ENCODE measurements at places on chromosomes 11 and 22.
A peak's percentile ranks its signal among the peaks of the same experiment; 100 is the strongest.

DNA sequence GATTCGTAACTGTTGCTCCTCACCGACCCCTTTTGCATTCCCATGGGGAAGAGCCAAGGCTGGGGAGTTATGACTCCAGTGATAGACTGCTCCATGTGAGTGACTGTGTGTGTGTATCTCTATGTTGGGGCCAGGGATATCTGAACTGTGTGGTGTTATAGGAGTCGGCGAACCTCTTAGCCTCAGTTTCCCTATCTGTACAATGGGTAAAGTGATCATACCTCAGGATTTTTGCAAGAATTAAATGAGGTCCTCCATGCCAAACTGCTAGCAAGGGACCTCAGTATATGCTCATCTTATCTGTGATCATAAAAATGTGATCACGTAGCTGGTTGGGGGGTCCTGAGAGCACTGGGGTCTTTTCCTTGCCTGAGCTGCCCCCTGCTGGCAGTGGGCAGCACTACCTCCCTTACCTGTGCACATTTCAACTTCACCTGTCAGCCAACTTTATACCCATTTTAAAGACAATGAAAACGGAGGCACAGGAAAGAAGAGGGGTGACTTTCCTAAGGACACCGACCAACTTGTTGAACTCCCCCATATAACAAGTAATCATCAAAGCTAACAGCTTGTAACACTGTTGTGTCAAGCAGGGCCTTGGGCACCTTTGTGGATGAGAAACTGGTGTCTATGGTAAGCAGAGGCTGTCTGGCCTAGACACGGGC lies 1.4 kb upstream of the DPP3 start:
- DNase-seq: no peak

GRCh38 chr11:95499516-95500135 lies 268.6 kb upstream of the SESN3 start:
- DNase-seq: no peak

GRCh38 chr11:64357904-64358535 lies 942 bp upstream of the RPS6KA4 start:
- no peak for DNase-seq

DNA sequence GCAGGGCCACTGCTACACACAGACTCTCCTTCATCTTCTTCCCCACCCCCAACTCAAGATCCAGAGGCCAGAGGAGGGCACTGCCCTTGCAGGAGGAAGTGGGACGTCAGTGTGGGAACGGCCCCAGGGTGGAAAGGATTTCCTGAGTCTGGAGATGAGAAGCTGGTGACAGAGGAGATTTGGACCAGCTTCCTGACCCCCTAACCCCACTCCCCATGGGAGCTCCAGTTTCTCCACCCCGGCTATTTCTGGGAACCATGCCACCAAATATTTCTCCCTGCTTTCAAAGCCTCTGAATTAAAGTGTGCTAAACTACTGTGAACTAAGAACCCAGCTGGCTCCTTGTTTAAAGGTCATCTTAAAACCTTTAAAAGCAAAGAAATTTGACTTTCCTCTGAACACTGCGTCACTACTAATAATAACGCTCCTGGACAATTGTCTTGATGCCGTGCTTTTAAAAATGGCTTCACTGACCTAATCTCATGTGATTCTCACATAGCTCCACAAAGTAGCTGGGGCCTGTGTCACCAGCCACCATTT lies 46.6 kb downstream of the CWC15 start:
- no peak for DNase-seq

DNA sequence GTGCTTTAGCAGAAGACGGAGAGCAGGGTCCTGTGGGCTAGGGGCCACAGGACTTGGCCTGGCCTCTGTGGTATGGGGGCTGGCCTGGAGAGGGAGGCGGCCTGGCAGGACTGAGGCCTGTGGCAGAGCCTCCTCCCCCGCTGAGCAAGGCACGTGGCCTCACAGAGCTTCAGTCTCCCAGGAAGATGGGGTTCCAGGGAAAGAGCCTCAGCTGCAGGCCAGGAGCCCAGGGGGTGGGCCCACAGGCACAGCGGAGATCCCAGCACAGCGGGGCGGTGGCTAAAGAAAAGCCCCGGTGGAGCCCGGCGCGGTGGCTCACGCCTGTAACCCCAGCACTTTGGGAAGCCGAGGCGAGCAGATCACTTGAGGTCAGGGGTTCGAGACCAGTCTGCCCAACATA lies 2.2 kb downstream of the MAPK12 start:
- no peak for DNase-seq

DNA sequence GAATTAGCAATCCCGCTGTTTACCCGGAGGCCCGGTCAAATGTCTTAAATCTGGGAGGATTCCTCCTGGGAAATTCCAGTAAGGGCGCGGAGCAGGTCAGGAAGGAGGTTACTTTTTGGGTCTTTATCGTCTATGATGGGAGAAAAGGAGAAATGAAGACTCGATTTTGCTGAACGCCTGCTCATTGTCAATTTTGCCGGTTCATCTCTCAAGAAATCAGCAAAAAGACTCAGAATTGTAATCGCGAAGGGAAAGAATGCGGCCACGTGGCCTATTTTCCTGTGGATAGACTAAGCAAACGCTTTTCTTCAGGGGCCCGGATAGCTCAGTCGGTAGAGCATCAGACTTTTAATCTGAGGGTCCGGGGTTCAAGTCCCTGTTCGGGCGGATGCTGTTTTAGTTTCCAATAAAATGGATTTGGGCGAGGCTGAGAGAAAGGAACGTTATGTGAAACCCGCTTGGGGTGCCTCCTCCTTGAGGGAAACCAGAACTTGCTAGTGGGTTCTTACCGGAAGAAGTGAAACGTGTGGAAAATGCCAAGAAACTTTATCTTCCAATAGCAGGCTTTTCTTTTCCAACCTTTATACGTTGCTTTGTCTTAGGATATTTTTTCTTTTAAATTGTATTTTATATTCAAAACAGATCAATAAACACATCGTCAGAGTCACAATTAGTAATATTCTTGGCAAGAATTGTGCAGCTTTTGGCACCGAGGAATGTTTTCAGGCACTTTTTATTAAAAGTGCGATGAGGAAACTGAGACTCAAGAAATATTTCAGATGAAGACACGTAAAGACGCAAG lies 45.0 kb downstream of the OR4D9 start:
- no peak for DNase-seq

GRCh38 chr22:38757464-38757757 lies 1.6 kb upstream of the SUN2 start:
- no peak for DNase-seq

- DNase-seq: no peak
Observed at GRCh38 chr11:17347676-17348075, 3.9 kb upstream of the NCR3LG1 start.

- DNase-seq: no peak
Observed at GRCh38 chr11:2898366-2899079, 12.9 kb upstream of the CDKN1C start.

- no peak for DNase-seq
Observed at GRCh38 chr11:57205041-57205641, 23.4 kb downstream of the LRRC55 start.

DNA sequence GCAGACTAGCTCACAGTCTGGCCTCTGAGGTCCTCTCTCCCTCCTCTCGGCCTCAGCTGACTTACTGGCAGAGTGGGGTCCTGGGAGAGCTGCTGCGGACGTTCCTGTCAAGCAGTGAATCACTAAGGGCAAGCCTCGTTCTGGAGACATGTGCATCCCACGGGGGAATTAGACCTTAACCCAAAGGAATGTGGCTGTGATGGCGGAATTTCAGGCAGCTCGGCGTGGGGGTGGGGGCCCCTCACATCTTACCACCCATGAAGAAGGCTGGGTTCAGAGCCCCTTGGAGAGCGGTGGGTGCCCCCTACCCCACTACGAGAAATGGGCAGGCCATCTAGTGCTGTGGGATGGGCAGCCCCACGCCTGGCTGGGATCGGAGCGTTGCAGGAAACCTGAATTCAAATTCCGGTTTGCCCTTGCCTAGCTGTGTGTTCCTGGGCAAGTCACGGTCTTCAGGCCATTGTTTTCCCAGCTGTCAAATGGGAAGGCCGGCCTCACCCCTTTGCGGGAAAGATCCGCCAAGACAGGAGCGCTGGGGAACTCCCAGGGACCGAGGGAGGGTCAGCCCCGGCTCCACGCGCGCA lies 554 bp downstream of the LRRC32 start:
- no peak for DNase-seq

- no peak for DNase-seq
Observed at GRCh38 chr11:119277660-119278059, 39.3 kb downstream of the MCAM start.

- DNase-seq: peak; percentile 55
Observed at GRCh38 chr22:24325105-24325757, 54.6 kb downstream of the SPECC1L start.

- DNase-seq: no peak
Observed at GRCh38 chr11:69249311-69250185, 44.4 kb upstream of the MYEOV start.

DNA sequence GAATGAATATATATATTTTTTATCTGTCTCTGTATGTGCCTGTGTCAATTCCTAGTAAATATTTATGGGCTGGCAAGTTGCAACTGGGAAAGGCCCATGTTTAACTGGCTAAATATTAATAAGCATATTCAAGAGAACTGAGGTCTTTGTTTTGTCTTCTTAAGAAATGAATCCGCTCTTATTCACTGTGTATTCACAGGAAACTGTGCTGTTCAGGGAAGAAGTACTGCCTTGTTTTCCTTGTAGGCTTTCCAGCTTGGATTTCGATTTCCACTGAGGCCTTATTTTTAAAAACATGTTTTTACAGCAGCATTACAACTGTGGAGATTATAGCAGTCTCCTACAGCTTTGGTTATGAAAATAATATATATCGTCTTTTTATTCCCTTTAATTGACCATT lies 64.7 kb downstream of the LDLRAD3 start:
- no peak for DNase-seq

GRCh38 chr11:65539744-65540289 lies 14.9 kb downstream of the SCYL1 start:
- DNase-seq: no peak

DNA sequence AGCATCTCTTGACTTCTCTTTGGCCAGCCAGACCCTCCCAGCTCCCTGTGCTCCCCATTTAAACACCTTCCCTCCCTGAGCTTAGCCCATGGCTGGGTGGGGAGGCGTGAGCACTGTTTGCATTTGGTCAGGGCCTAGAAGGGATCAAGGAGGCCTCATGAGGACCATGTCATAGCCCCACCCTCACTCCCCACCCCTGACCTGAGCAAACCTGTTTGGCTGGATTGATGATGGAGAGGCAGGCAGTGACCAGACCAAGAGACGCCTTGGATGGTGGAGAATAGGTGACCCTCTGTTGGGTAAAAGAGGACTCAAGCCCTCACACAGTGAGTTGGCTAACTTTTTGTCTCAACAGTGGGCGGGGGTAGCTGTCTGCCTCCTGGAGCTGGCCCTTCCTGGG lies 49.9 kb downstream of the ST3GAL4 start:
- no peak for DNase-seq
